ENCODE measurements at places on chromosomes 2 and 18.

- no peak for DNase-seq
Measured at GRCh38 chr18:79953971-79954651, 2.7 kb upstream of the SLC66A2 start.

- no peak for DNase-seq
Measured at GRCh38 chr18:75054046-75054445, 154.9 kb downstream of the PTGR3 start.

GRCh38 chr18:54805571-54806334 lies 22.5 kb upstream of the RAB27B start:
- no peak for DNase-seq

DNA sequence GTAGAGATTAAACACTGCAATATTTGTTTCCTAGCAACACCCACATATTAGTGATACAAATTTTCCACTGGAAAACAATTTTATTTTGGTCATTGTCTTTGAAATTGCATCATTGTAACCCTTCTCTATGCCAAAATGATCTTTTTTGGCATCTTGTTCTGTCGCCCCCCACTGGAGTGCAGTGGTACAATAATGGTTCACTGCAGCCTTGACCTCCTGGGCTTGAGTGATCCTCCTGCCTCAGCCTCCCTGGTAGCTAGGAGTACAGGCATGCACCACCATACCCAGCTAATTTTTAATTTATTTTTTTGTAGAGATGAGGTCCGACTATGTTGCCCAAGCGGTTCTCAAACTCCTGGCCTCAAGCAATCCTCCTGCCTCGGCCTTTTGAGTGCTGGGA lies 117.4 kb downstream of the PIK3C3 start:
- no peak for DNase-seq

GRCh38 chr2:174333017-174333371 lies 1.8 kb upstream of the SP9 start:
- no peak for DNase-seq

DNA sequence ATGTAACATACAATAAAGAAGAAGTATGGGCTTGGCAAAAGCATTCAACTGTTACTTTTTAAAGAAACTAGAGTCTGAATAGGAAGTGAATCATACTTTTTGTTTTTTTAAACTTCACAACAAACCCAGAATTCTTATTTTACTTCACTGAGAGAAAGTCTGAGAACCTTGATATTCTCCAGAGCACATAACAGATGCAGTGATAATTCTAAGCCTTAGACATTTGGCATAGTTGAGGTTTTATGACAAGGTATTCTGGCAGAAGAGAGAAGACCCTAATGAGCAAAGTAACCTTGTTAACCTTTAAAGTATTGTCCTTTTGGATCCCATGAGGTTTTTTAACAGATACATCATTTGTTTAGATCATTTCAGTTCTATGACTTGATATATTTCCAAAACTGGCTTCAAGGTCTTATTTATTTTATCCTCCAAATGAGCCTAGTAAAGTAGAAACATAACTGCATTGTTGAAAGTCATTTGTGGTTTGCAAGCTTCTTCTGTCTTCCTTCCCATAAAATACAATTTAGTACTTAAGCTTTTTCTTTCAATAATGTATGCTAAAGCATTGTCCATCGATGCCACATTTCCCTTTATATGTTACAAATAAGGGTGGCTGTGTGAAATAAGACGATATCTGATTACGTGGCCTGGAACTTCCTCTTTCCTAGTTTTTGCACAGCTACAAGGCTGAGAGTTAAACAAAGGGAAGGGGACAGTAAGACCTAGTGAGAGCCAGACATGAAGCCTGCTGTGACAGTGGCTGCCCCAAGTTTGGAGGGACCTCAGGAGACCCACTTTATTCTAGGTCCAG lies 86.1 kb upstream of the ITPRID2 start:
- DNase-seq, result no peak

- peak; percentile 56 for DNase-seq
Measured at GRCh38 chr2:192194866-192195547, at the start of gene TMEFF2. TMEFF2 (minus strand) TSS chr2:192194933; CDS start chr2:192194524, 409 bp downstream.

DNA sequence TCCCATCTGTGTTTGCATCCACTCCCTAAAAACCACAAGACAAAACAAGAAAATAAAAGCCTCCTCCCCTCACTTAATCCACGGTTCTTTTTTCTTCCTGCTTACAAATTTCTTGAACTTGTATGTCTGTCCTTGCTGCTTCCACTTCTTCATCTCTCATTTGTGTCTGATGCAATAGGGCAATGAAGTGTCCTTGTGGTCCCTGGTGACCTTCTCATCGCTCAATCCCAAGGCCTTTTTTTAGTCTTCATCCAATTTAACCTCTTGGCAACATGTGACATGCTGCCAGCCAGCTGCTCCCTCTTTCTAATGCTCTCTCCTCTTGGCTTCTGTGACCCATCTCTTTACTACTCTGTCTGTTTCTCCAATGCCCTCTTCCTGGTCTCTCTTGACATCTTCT lies 87.6 kb downstream of the SEMA4F start:
- DNase-seq, result no peak

GRCh38 chr2:18837240-18837639 lies 247.9 kb upstream of the NT5C1B start:
- no peak for DNase-seq

- peak; percentile 23 for DNase-seq
Measured at GRCh38 chr18:63562284-63562683, 20.1 kb downstream of the SERPINB12 start.

- no peak for DNase-seq
Measured at GRCh38 chr18:33851546-33852078, 273.6 kb downstream of the ASXL3 start.

GRCh38 chr2:100278501-100278900 lies 43.8 kb downstream of the LONRF2 start:
- no peak for DNase-seq

DNA sequence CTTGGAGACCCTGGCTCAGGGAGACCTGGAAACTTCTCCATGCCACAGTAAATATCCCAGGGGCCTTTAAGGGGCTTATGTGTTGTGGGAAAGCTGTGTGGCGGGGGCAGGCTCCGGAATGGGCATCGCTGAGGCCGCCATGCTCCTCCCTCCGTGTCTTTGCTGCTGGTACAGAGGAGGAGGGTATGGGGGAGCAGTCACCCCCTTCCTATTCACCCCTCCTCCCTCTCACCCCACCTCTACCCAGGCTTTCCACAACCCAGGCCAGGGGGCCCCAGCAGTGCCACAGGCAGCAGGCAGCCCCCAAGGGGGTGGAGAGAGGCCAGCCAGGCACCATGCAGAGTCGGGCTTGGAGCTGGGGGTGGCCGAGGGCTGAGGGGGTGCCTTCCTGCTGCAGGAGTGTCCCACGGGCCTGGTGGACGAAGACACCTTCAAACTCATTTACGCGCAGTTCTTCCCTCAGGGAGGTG lies 28.0 kb upstream of the FAHD2A start:
- DNase-seq, result no peak

GRCh38 chr2:183035954-183036669 lies 2.1 kb downstream of the NCKAP1 start:
- DNase-seq, result peak; percentile 61

DNA sequence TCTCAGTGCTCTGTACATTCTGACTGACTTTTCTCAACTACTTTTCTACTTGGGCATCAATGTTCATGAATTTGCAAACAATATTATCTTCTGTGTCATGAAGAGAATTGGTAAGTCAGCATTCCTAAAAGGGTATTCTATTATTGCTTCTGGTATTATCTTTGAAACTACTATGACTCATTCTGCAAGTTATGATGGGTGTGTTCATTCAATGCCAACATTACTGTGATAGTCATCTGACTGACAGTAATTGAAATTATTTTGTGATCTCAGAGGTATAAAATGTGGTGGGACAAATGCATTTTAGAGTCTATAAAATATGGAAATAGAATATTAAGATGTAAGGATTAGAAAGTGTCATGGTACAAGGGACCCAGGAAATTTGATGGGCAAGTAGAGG lies 736.0 kb upstream of the CELF4 start:
- DNase-seq, result no peak

DNA sequence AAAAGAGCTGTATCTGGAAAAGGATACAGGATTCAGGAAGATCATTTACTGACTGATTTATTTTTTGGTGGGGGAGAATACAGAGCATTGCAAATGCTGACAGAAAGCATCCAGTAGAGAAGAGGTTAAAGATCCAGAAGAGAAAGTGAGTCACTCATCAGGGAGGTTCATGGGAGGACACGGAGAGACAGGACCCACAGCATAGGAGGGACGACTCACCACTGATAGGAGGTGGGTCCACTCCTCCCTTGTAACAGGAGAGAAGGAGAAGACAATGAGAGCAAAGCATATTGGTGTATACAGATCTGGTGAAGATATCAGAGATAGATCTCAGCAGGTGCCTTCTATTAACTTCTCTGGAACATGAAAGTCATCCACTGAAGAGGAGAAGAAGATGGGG lies 142.4 kb upstream of the AQP4 start:
- no peak for DNase-seq

- no peak for DNase-seq
Measured at GRCh38 chr18:55576001-55576400, 12.0 kb downstream of the TCF4 start.

DNA sequence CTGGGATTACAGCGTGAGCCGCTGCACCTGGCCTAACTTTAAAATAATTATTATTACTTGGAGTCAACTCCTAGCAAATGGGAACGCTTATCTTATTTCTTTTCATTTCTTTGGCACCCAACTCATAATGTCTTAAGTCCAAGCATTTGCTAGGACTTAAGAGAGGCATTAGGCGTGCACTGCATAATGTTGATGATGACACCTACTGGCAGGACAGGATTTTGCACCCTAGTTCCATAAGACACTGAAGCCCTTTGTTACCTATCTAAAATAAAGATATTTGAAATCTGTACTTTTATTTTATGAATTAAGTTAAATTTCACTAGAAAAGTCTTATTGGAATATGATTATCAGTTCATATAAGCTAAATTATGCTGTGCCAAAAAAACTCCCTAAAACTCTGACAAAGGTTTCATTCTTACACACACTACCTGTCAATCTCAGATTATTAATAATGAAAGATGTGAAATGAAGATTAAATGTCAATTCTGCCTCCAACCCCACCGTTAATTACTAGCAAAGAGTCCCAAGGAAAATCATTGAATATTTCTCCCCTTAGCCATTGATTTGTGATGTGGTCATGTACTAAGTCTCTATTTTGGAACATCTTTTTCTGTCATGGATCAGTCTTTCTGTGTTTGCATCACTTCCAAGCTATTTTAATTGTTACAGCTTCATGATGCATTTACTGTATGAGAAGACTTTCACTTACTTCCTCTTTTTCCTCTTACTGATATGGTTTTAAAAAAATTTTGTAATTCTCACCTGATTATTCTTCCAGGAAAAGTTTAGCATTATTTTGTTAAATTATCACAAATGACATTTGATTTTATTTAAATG lies 12.7 kb upstream of the CDH2 start:
- DNase-seq, result peak; percentile 35

DNA sequence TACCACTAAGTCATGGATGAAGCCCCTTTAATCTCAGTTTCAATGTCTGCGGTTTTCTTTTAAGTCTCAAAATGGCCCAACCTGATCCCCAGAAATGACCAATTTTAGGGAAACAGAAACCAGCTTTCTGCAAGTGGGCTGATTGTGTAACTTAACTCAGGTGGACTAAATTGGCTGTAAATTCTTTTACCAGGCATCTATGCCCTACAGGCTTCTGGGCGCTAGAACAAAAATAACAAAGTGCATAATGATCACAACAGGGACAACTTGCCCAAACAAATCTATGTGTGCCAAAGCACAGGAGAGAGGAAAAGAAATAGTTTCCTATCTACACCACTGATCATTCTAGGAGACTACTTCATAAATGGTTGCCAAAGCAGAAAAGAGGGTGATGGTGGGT lies 112.3 kb upstream of the SETBP1 start:
- no peak for DNase-seq

DNA sequence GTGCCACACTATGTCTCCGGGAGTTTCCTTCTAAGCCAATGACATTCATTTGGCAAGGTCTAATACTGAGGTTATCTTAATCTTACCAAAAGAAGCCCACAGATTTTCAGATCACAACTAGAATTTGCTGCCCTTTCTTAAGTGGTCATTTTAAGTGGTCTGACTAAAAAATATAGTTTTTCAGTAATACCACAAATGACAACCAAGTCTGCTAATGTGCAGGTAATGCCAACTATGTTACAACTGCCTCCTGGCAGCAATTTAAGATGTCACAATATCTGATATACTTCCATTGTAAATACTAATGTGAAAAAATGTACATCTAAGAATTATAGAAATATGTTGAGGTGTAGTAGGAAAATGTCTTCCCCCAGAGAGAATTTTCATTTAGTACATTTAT lies 49.3 kb downstream of the USP37 start:
- no peak for DNase-seq

GRCh38 chr2:79585701-79586433 lies 73.0 kb downstream of the CTNNA2 start:
- DNase-seq, result no peak

DNA sequence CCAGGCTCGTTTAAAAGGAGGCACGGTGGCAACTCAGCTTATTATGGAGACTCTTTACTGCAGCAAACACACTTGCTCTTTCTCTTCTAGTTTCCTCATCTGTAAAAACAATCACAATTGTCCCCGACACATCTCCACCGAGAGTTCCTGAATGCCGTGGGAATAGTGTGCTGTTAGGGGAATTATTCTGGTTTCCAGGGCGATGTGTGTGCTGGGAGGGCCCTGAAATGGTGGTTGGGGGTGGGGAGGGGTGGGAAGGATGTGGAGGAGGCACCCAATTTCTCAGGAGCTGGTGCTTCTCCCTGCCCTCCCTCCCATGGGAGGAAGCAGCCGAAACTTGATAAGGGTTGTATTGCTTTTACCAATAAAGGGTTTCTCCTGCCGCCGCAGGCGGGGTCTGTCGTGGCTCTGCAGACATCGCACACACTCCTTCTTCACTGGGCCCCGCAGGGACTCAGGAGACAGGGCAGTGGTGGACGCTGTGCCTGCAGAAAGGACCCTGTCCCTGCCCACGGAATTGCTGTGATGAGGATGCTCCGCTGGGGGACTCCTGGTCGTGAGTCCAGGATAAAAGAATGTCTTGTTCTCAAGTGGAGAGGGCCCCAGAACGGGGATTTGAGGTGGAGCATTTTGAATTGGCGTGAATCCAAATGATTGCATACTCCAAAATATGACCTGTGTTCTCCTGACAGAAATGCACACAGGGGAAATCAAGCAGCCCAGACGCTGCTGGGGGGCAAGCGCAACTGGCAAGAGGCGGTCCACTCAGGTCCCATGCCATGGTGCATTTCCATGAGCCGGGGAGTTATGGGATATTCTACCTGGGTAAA lies 119.2 kb downstream of the ACKR3 start:
- no peak for DNase-seq

DNA sequence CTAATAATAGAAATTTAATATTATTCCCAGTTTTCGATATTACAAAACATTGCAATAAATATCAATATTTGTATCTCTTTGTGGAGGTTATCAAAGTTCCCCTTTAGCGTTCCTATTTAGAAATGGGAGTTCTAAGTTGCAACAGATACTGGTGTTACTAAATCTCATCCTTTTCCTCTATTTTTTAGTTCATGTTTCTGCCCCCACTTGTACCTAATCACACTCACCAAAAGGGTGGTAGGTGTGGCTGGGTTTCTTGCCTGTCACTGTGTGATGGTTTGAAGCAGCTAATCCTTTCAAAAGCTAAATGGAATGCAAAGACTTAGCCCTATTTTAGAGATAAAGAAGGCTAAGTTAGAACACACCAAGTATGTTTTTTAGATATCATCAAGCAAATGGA lies 997.9 kb downstream of the TSN start:
- no peak for DNase-seq

- DNase-seq, result no peak
Measured at GRCh38 chr18:23033056-23033455, 99.9 kb downstream of the RBBP8 start.

All from GM20000 (cell line).